ENCODE measurements at places on chromosomes 5 and 9.

- no peak for DNase-seq
These were observed 1062.3 kb upstream of the CDH10 start for GRCh38 chr5:25707093-25707492.

- no peak for DNase-seq
These were observed 6.0 kb downstream of the ALDH1A1 start for GRCh38 chr9:72946821-72947220.

- DNase-seq = peak; percentile 50
These were observed 82.0 kb upstream of the TTC23L start for GRCh38 chr5:34756781-34757624.

GRCh38 chr9:74412236-74412979 lies 84.7 kb upstream of the RORB start:
- DNase-seq = no peak

GRCh38 chr5:19616701-19617215 lies 371.2 kb downstream of the CDH18 start:
- peak; percentile 72 for DNase-seq

DNA sequence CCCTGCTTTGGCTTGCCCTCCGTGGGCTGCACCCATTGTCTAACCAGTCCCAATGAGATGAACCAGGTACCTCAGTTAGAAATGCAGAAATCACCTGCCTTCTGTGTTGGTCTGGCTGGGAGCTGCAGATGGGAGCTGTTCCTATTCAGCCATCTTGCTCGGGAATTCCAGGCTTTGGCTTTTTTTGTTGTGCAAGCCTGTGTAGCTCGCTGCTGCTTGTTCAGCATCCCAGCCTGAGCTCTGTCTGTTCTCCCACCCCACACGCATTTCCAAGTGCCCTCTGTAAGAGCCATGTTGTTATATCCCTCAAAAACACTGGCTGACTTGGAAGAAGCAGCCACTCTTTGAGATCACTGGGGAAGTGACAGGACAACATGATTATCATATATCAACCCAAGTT lies 101.6 kb upstream of the DPYSL3 start:
- no peak for DNase-seq

- peak; percentile 99 for DNase-seq
These were observed 337.3 kb upstream of the RFX3 start for GRCh38 chr9:3863111-3863528.

All from fibroblast of upper back skin (primary cell).